ENCODE measurements at places on chromosomes 7 and 10.

DNA sequence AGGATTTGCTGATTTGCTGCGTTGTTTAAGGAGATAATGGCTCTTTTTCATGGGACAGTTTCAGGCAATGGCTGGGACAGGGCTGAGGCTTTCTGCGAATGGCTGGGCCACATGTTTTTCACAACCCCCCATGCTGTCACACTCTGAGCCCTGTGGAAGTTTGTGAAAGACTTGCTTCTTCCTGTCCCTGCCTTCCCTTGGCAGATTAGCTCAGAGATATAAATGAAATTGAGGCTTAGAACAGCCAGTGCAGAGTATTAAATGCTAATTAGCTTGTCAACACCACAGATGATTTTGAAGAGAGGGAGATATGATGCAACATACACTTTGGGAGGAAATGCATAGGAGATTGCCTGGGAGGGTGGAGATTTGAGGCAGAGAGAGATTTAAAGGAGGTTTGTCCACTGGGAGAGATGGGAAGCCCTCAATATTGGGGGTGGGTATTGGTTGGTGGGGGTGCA, 232.0 kb downstream of the SH2D4B start:
- no peak for DNase-seq

GRCh38 chr10:86611386-86611785, 43.0 kb upstream of the OPN4 start:
- DNase-seq: no peak

DNA sequence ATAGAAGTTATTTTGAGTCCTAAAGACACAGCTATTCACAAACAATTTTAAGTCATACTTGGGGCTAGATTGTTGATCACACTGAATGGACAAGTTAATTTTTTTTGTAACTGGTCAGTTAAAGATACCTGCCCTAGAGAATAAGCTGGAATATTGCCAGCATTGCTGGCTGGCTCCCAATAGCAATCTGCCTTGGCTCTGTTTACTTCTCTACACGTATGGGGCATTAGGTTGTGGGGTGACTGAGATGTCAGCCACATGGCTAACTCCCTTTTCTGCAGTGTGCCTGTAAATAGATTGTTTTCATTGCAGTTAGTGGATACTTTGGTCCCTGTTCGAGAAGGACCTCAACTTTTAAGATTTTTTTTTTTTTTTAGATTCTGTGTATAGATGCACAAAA, 128.2 kb downstream of the SEMA3E start:
- DNase-seq: no peak

GRCh38 chr10:117463545-117463920, 79.0 kb upstream of the EMX2 start:
- DNase-seq: no peak

DNA sequence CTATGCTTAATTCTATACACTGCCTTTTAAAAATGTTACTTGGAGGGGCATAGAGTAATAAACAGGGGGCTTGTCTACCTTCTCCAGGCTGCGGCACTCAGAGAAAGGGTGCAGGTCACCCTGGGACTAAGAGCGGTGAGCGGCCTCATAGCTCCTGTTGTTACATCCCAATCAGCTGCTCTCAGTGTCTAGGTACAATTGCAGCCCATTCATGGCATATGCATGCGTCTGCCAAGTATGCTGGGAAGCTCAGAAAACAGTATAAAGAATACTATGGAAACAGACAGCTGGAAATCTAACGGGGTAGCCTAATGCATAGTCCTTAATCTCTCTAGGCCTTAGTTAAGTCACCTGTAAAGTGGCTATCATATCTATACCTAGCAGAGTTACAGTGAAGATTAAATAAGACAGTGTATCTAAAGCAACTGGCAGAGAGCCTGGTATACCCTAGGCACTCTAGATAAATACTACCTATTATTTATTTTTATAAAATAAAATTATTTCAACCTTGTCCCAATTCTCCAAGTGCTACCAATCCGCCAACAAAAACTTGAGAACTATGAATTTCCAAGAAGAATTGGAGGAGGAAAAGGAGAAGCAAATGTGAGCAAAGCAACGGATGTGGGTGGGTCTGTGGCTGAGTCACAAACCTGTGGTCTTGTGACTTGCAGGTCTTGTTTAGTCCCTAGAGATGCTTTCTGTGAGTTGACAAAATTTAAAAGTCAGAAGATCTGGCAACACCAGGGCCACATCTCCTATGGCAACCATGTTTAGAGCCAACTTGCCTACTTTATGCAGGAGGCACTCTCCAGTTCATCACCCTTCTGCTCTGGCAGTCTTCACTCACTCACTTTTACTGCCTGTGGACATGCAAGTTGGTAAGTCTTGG, 183.0 kb downstream of the RAPGEF5 start:
- DNase-seq: no peak

DNA sequence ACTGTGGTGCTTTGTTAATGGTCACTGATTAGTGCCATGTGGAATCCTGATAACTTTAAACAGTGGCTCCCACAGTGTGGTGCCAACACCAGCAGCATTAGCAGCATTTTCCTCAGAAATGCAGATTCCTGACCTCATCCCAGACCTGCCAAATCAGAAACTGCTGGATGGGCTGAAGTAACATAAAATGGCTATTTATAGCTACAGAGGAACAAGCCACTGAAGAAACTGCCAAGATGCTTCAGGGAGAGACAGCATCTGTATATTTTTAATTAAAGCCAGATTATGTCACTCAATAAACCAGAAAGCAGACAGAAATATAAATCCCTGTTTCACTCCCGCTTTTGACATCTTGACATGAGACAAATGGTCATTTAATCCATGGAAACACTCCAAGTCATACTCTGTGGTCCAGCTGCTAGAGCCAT, 178.5 kb downstream of the AMPH start:
- no peak for DNase-seq

GRCh38 chr10:107611115-107611514, 446.6 kb upstream of the SORCS1 start:
- no peak for DNase-seq

DNA sequence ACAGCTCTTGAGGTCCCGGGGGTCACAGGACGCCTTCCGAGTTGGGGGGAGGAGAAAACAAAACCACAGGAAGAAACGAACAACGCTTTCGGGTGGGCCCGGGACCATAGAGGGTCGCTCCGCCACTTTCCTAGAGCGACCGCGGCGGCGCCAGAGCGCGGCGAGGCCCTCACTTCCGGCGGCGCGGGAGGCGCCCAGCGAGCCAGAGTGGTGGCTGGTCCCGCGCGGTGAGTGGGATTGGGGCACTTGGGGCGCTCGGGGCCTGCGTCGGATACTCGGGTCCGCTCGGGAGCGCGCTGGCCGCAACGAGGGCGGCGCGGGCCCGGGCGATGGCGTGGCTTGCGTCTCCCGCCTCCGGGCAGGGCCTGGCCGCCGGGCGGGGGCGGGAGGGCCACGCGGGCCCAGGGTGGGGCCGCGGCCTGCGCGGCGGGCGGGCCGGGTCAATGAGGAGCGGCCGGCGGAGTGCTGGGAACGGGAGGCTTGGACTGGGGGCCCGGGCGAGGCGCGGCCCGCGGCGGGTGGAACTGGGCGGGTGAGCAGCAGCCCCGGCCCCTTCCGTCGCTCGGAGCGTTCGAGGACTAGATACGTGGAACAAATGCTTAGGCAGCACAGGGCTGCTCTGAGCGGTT, at the start of gene ZNF22:
ZNF22 (plus strand) TSS at position 172 of the 629 bp plus-strand sequence. CDS start 2,446 bp downstream, outside the sequence.
- no peak for DNase-seq

GRCh38 chr7:128941323-128941890, 3.7 kb downstream of the IRF5 start:
- no peak for DNase-seq

All from NCI-H1436 treated with DMSO at 0.1 percent for 48 hours (cell line).